Small intestine (tissue), 16 donors: ENCODE measurements at places on chromosomes 16 and 17.

DNA sequence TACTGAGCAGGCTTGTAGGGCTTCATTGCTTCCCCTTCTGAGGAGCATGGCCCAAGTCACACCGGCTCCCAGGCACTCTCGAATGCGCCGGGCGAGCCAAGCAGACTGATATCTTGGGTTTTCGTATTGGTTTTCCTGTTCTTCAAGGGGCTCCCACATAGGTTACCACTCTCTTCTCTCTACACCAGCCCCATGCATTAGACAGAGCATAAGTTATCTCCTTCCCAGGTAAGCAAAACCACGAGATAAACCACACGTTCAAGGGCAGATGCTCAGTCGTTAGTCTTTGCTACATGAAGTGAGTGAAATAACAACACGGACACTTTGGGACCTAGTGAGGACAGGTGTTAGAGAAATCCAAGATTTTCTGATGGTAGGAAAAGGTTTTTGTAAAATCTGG is 211.2 kb downstream of the ABCC12 start:
- no peaks in the 10 kb centered on the region for H3K27me3 ChIP-seq
- H3K4me1 ChIP-seq = no peaks in the 10 kb centered on the region
- H3K4me3 ChIP-seq = no peak overlapping the region
- DNase-seq = no peak
- H3K36me3 ChIP-seq = no peaks in the 10 kb centered on the region
- no peak overlapping the region for H3K27ac ChIP-seq

- peak; percentile 70 for DNase-seq
- H3K27ac ChIP-seq = peak overlapping the region; percentile 27
- H3K27me3 ChIP-seq = no peaks in the 10 kb centered on the region
- peaks cover 80% of the 10 kb centered on the region for H3K36me3 ChIP-seq
- no peaks in the 10 kb centered on the region for H3K4me1 ChIP-seq
- no peak overlapping the region for H3K4me3 ChIP-seq
Measured at GRCh38 chr17:40168262-40168832, 8.9 kb upstream of the RAPGEFL1 start.

DNA sequence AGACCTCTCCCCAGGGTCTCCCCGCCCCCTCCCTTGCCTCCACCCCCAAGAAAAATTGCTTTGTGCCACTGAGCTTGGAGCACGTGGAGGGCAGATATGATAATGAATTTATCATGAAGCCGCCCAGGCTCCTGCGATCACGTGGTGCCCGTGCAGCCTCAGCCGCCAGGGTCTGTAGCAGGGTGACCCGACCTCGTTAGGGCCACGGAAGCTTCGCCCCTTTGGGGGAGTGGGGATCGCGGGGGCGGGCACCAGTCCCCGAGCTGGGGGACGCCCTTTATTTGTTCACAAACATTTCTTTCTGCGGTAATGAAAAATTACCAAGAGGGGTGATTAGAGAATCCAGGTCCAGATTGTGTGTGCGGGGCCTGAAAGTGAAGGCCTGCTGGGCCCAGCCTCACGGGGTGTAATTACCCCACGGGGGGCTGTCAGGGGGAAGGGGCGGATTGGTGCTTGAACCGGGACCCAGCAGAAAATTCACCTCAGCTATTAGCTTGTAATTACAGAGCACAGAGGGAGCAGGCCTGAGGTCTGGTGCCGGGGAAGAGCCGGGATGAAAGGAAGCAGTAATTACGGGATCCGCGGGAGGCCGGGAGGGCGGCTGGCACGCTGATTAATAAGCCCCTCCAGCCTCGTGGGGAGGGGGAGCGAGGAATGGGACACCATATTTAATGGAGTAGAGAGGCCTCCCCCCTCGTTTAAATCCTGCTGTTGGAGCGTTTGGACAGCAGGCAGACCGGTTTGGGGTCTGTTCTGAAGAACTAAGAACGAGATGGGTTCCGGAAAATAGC is 13.3 kb downstream of the GSE1 start:
- DNase-seq = no peak
- H3K4me1 ChIP-seq = peaks cover 4% of the 10 kb centered on the region
- no peak overlapping the region for H3K27ac ChIP-seq

- H3K36me3 ChIP-seq = no peaks in the 10 kb centered on the region
- H3K27ac ChIP-seq = no peak overlapping the region
- DNase-seq = no peak
- H3K4me3 ChIP-seq = no peak overlapping the region
- H3K4me1 ChIP-seq = peaks cover 13% of the 10 kb centered on the region
Measured at GRCh38 chr17:45251931-45252330, 10.0 kb downstream of the SPATA32 start.

DNA sequence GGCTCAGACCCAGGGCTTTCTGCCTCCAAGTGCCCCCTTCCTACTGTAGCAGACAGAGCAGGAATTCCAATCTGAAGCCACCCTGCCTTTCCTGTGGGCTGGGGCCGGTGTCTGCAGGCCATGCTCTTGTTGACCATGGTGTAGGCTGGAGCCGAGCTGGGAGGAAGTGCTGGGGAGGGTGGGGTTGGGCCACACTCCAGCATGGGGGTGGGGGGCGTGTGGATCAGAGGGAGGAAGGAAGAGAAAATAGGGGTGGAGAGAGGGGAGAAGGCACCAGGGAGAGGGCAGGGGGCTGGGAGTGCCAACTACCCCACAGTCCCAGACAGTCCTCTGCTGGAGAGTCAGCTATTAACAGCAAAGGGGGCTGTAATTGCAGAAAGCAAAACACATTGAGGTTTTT is 54.3 kb upstream of the JPH3 start:
- H3K36me3 ChIP-seq = no peaks in the 10 kb centered on the region
- no peak overlapping the region for H3K4me3 ChIP-seq
- H3K4me1 ChIP-seq = no peaks in the 10 kb centered on the region
- no peak overlapping the region for H3K27ac ChIP-seq

GRCh38 chr16:86975445-86975844 is 341.7 kb downstream of the C16orf95 start:
- no peaks in the 10 kb centered on the region for H3K27me3 ChIP-seq
- H3K4me3 ChIP-seq = no peak overlapping the region
- no peaks in the 10 kb centered on the region for H3K4me1 ChIP-seq
- H3K27ac ChIP-seq = no peak overlapping the region

DNA sequence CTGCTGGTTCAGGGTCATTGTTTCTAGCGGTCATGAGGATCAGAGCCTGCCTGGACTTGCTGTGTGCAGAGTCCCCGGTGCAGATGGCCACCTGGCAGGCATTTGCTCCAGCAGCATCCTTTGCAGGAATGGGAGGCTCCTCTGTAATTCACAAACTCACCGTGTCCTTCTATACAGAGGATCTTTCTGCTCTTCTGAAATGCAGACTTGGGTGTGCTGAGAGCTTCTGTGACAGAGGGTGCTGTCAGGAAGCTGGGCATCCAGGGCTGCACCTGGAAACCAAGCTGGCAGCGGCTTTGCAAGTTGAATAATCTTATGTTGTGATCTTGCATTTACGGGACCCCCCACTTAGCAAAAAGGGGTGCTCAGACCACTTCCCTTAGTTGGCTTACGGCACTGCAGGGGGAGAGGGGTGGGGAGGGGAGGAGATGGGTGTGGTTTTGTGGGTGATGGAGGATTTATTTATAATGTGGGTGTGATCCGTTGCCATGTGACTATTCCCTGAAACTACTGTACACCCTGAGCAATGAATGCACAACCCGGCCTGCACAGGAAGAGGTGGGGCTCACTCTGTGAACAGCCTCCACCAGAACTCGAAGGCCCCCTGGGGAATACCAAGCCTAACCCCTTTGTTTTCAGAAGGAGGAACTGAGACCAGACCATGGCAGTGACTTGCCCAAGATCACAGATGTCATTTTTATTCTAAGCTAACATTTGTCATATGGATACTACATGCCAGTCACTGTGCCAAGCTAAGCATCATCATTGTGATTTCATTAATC is 178.3 kb downstream of the PRKCB start:
- H3K4me3 ChIP-seq = no peak overlapping the region
- H3K4me1 ChIP-seq = no peaks in the 10 kb centered on the region
- H3K27ac ChIP-seq = no peak overlapping the region
- H3K36me3 ChIP-seq = no peaks in the 10 kb centered on the region
- DNase-seq = peak; percentile 6
- H3K27me3 ChIP-seq = no peaks in the 10 kb centered on the region

- H3K27ac ChIP-seq = no peak overlapping the region
- peaks cover 20% of the 10 kb centered on the region for H3K36me3 ChIP-seq
- H3K4me3 ChIP-seq = no peak overlapping the region
- H3K4me1 ChIP-seq = peaks cover 23% of the 10 kb centered on the region
- no peaks in the 10 kb centered on the region for H3K27me3 ChIP-seq
Measured at GRCh38 chr17:3546521-3546920, 11.1 kb downstream of the TRPV3 start.

- peaks cover 19% of the 10 kb centered on the region for H3K36me3 ChIP-seq
- H3K4me1 ChIP-seq = peaks cover 10% of the 10 kb centered on the region
- H3K27me3 ChIP-seq = no peaks in the 10 kb centered on the region
- no peak overlapping the region for H3K4me3 ChIP-seq
- peak overlapping the region; percentile 53 for H3K27ac ChIP-seq
Measured at GRCh38 chr16:11100239-11100750, 155.7 kb downstream of the SOCS1 start.

DNA sequence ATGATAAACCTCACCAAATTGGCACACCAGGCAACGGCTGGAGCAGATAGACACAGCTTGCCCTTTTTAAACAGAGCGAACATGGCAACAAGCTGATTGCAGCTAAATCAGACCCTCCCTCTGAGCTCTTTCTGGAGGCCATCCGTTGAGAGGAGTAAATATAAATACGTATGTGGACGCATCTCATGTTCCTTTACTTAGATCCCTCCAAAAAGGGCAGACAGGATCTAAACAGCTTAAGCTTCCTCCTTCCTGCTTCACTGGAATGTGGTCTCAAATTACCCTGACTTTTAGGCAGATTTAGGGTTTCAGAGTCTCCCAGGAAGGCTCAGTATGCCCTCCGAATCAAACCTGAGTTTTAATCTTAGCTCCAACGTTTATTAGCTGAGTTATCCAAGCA is 204.7 kb upstream of the GOT2 start:
- no peaks in the 10 kb centered on the region for H3K4me1 ChIP-seq
- H3K27me3 ChIP-seq = no peaks in the 10 kb centered on the region
- DNase-seq = no peak
- H3K36me3 ChIP-seq = no peaks in the 10 kb centered on the region
- H3K27ac ChIP-seq = no peak overlapping the region
- H3K4me3 ChIP-seq = no peak overlapping the region

DNA sequence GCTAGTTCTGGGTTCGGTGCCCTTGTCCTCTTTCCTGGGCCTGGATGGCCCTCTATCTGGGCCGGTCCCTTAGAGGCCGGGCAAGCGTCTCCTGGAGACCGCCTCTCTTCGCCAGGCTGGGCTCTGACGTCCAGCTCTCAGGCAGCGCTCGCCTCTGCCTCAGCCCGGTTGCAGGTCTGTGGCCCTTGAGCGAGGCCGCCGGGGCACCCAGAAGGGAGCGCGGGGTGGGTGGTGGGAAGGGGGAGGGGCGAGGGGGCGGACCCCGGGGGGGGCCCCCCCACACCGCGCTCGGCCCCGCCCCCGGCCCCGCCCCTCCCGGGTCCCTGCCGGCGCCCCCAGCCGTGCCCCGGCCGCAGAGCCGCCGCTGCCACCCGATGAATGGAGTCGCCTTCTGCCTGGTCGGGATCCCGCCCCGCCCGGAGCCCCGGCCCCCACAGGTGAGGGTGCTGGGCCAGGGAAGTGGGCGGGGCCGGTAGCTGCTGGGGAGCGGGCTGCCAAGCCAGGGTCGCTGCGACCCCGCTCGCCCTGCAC is at the start of gene ARHGAP23:
Gene ARHGAP23, plus strand, starts transcription at position 353 of the 531 bp plus-strand sequence. Its CDS starts 22 bp downstream, at position 375.
- peaks cover 5% of the 10 kb centered on the region for H3K27me3 ChIP-seq
- no peak within 1 kb of the TSS for H3K27ac ChIP-seq
- H3K4me1 ChIP-seq = peaks cover 3% of the 10 kb centered on the region
- peak within 1 kb of the TSS; percentile 50 for H3K4me3 ChIP-seq
- no peaks in the 10 kb centered on the region for H3K36me3 ChIP-seq

DNA sequence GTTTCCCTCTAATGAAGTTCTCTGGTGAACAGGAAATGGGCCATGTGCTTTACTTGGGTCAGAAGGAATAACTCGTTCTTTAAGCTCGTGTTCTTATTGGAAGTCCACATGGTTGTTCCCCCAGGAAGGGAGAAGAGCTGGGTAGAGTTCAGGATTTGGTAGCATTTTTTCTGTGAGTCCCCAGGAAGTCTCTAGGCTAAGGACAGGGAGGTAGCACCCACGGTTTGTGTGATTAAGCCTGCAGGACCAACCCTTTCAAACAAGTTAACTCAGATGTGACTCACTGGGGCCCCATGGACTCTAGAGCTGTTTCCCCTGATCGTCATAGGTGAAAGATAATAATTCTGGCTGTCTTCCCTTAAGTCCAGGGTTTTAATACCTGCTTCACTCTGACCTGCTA is 16.4 kb downstream of the SAP30BP start:
- H3K27me3 ChIP-seq = no peaks in the 10 kb centered on the region
- peaks cover 24% of the 10 kb centered on the region for H3K4me1 ChIP-seq
- peak; percentile 98 for DNase-seq
- no peak overlapping the region for H3K4me3 ChIP-seq

GRCh38 chr17:58249270-58250133 is 11.1 kb downstream of the LPO start:
- peak; percentile 84 for DNase-seq
- no peaks in the 10 kb centered on the region for H3K36me3 ChIP-seq
- peaks cover 8% of the 10 kb centered on the region for H3K27me3 ChIP-seq
- H3K4me3 ChIP-seq = peak overlapping the region; percentile 30

DNA sequence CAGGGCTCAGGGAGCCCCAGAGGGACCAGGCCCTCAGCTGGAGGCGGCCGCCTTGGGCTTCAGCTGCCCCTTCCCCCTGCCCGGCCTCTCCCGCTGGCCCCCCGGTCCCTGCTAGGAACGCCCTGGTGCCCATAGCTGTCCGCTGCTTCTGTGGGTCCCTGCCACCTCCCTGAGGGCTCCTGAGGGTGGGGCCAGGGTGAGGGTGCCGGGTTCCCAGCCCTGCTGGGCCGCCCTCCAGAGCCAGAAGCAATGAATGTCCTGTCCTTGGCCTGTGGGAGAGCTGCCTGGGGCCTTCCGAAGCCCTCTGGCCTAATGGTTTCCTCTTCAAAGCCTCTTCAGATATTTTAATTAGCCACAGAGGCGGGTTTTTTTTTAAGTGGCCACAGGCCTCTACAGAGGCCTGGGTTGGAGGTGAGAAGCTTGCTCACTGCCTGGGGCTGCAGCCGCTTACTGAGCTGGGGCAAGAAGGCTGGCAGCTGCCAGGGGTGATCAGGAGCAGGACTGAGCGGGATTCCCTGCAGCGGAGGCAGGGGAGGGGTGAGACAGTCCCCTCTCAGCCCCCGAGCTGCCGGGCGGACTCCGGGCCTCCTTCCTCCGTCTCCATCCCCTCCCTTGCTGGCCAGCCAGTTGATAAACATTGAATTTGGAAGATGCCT is 9.9 kb downstream of the CENPX start:
- H3K27me3 ChIP-seq = no peaks in the 10 kb centered on the region
- H3K4me1 ChIP-seq = no peaks in the 10 kb centered on the region
- no peaks in the 10 kb centered on the region for H3K36me3 ChIP-seq
- no peak overlapping the region for H3K4me3 ChIP-seq
